ENCODE measurements at places on chromosomes 7 and 10.

GRCh38 chr10:89307269-89307577, 5.4 kb downstream of the IFIT2 start:
- DNase-seq = no peak

- DNase-seq = no peak
These were observed 2.8 kb downstream of the TM9SF3 start for GRCh38 chr10:96584035-96584434.

GRCh38 chr7:92423710-92424131, 23.6 kb upstream of the GATAD1 start:
- DNase-seq = no peak

- DNase-seq = no peak
These were observed 1250.6 kb upstream of the LRRTM3 start for GRCh38 chr10:65675236-65675635.

- no peak for DNase-seq
These were observed 8.7 kb upstream of the POLD2 start for GRCh38 chr7:44132039-44132438.

GRCh38 chr10:42941295-42941644, 135.6 kb upstream of the RET start:
- peak; percentile 86 for DNase-seq

DNA sequence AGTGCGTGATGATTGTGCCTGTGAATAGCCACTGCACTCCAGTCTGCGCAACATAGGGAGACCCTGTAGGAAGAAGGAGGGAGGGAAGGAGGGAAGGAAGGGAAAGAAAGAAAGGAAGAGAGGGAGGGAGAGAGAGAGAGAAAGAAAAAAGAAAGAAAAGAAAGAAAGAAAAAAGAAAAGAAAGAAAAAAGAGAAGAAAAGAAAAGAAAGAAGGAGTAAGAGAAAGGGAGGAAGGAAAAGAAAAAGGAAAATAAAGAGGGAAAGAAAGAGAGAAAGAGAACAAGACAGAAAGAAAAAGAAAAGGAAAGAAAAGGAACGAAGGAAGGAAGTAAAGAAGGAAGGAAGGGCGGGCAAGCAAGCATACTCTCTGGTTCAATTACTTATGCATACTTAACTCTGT, 112.9 kb upstream of the ANK3 start:
- no peak for DNase-seq

GRCh38 chr10:69124563-69125268, 738 bp downstream of the VPS26A start:
- DNase-seq = peak; percentile 15

DNA sequence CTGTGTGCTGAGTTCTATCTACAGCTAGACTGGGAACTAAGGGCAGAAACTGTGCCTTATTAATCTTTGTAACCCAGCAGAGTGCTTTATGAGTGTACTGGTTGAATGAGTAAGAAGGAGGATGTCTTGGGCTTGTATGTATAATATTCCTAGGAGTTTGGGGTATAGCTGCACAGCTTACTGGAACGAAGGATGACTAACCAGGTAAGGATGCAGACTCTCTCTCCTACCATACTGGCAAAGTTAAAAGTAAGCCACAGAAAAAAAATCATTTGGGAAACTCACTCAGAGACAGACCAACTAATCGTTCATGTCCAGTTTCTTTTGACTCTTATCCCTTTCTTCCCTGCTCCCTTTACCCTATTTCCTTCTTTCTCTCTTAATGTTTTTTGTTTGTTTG, 1.4 kb upstream of the DHTKD1 start:
- no peak for DNase-seq

DNA sequence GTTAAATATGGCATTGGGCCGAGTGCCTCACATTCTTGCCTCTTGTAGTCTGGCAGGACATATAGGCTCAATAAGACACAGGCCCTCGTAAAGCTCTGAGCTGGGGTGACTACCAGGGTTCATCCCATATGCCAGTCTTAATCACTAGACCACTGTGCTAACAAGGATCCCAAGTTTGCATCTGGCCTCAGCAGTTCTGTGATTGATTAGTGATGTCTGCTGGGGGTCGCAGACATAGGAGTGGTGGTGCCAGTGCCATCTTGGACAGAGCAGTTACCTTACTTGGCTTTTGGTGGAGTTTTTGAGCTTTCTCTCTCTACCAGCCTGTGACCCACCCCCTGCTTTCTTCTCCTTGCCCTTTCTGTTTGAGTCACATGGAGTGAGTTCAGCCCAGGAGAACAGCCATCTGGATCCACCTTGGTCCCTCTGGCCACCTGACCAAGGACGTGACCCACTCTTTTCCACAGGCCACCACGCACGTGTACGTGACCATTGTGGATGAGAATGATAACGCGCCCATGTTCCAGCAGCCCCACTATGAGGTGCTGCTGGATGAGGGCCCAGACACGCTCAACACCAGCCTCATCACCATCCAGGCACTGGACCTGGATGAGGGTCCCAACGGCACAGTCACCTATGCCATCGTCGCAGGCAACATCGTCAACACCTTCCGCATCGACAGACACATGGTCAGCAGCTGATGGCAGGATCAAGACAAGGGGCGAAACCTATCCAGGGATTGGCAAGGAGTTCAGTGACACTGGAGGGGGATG, 4.1 kb upstream of the VSIR start:
- DNase-seq = no peak

GRCh38 chr7:44697136-44698045, 51.3 kb upstream of the ZMIZ2 start:
- no peak for DNase-seq

DNA sequence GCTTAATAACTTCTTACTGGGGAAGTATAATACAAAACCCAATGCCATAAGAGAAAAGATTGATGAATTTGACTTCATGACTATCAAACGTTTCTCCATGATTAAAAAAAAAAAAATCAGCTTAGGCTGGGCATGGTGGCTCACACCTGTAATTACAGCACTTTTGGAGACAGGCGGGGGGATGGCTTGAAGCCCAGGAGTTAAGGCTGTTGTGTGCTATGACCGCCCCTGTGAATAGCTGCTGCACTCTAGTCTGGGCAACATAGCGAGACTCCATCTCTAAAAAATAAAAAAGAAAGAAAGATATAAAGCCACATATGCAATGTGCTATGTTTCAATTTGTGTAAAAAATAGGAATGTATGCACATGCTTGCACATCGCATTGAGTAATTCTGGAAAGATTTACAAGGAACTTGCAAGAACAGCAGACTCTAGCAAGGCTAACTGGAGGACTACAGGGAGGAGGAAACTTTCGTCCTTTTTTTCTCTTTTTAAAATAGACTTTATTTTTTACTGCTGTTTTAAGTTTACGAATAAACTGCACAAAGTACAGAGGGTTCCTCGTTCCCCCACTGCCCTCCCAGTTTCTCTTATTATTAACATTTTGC, 10.3 kb upstream of the RARRES2 start:
- no peak for DNase-seq

DNA sequence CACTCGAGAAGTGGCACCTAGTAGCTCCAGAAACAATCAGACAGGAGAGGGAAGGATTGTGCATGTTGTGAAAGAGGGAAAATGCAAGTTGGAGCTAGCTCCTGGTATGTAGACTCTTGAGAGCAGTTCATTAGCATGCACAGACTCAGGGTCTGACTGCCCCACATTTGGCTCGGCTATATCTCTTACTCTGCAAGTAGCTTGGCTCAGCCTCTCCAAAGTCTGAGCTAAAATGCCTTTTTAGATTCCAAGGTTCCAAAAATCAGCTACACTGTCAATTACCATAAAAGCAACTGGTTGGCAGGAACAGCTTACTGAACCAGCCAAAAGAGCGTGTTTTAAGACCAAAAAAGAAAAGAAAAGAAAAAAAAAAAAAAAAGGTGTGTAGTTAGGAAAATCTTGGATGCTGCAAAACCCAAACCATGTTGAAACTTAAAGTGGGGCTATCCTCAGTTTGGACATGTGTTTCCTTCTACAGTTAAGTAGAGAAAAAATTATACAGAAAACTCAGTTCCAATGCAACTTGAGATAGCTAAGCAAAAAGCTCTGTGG, 65.5 kb downstream of the MKX start:
- DNase-seq = no peak

GRCh38 chr10:43174969-43175368, 36.7 kb downstream of the CSGALNACT2 start:
- no peak for DNase-seq

GRCh38 chr10:5551531-5552375, 27.0 kb downstream of the CALML3 start:
- DNase-seq = no peak

DNA sequence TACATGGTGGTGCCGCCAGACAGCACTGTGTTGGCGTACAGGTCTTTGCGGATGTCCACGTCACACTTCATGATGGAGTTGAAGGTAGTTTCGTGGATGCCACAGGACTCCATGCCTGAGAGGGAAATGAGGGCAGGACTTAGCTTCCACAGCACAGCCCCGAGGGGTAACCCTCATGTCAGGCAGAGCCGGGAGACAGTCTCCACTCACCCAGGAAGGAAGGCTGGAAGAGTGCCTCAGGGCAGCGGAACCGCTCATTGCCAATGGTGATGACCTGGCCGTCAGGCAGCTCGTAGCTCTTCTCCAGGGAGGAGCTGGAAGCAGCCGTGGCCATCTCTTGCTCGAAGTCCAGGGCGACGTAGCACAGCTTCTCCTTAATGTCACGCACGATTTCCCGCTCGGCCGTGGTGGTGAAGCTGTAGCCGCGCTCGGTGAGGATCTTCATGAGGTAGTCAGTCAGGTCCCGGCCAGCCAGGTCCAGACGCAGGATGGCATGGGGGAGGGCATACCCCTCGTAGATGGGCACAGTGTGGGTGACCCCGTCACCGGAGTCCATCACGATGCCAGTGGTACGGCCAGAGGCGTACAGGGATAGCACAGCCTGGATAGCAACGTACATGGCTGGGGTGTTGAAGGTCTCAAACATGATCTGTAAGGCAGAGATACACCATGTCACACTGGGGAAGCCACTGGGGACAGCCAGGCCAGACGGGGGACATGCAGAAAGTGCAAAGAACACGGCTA, 104.6 kb upstream of the TNRC18 start:
- DNase-seq = peak; percentile 42

DNA sequence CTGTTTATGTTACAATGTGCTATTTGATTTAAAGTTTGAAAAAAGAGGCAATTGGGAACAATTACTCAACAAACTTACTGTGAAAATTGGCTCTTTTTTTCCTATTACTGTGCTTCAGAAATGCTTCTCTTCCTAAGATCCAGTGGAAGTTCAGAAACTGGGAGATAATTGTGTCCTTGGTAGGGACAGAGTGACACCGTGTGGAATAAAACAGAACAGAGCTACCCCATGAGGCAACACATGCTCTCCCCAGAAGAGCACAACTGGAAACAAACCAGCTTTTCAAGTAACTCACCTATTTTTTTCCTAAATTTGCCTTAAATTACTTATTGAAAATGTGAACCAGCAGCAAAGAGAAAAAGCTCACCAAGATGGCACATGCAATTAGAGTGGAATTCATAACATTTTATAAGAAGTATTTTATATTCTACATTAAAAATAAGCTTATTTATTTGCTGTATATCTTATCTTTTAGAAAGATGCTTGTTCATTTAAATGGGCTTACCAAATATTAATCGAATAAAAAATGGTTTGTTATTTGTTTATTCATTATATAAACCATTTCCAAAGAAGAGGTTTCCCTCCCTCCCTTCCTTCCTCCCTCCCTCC, 346.1 kb upstream of the ANKRD30A start:
- peak; percentile 19 for DNase-seq

DNA sequence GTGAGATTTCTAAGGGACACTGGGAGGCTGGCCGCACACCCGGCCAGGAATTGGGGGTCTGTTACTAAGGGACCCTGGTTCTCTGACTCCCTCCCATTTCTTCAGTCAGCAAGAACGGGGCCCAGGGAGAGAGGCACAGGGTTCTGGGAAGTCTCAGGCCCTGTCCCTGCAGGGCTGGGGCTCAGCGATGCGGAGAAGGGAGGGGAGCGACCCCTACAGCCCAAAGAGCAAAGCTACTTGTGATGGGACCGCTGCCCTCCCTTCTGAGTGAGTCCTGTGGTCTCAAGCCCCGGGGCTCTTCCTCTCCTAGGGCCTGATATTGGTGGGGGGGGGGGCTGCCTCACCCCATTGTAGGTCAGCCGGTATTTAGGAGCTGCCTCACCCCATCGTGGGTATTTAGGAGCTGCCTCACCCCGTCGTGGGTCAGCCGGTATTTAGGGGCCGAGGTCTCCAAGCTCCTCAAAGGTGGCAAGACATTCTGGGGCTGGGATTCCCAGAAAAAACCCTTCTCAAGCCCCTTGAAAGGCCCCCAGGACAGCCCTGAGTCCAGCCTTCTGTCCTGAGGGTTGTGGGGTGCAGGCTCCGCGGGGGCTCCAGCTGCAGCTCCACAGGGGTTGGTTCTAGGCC, 16.9 kb upstream of the NKX6-2 start:
- DNase-seq = no peak

GRCh38 chr7:143383642-143383957, 2.5 kb downstream of the ZYX start:
- no peak for DNase-seq

GRCh38 chr7:19369182-19369581, 224.0 kb upstream of the FERD3L start:
- DNase-seq = no peak

DNA sequence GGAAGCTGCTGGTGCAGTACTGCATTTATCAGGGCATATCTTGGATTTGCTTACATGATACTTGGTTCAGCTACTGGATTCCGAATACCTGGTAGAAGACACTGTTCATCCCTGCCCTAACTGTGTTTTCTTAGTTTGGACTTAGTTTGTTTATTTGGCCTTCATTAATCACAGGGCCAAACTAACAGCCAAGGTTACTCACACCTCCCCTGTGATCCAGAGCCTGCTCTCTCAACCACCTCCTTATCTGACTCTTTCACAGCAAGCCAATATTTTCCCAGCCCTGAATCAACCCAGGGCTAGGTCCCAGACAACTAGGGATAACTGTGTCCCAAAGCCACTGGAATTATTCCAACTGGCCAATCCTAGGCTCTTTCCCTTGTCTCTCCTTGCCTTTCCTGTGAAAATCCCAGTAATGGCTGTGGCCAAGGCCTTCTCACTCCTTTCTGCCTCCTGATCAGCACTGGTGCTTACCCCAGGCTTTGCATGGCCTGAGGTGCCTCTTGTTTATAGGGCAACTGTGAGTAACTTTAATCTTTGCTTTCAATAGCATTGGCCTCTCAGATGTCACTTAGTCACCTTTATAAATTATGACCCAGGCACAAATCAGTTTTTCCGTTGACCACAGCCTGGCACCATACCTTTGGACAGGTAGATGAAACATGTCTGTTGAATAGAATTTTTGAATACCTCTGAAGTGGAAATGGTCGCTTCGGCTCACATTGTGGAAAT, 9.3 kb upstream of the JCAD start:
- DNase-seq = no peak

DNA sequence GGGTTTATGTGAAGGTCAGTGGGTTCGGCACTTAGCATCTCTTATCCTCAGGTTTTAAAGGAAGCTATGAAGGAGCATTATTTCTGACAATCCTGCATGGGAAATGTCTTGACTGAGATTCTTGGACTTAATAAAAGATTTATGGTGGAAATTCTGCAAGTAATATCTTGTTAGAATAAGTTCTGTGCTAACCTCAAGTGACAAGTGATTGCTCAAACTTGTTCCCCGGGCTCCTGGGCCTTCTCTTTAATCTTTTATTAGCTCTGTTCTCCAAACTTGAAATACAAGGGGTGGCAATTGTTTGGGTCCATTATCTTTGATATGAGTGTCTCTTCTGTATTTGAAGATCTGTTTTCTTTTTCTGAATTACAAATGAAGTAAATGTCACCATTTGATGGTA, 140.6 kb upstream of the CTBP2 start:
- no peak for DNase-seq
